NCI-H1105 treated with DMSO at 0.1 percent for 48 hours (cell line): ENCODE measurements at places on chromosomes 1 and 21.
A peak's percentile ranks its signal among the peaks of the same experiment; 100 is the strongest.

GRCh38 chr1:15945011-15945831 is 30.7 kb downstream of the ZBTB17 start:
- no peak for DNase-seq

DNA sequence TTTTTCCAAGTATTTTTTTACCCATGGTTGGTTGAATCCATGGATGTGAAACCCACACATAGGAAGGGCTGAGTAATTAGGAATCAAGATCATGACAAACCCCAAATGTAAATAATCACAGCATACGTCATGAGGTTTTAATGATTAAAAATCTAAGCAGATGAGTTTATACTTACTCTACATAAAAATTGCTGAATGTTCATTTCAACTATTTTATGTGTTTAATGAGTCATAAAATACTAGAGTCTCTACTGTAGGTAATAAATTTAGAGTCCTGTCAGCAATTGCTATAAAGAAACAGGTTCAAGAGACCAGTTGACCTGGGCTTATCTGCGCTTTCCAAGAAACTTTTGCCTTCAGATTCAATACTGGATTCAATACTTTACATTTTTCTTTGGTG is 18.2 kb downstream of the CTH start:
- DNase-seq: no peak

DNA sequence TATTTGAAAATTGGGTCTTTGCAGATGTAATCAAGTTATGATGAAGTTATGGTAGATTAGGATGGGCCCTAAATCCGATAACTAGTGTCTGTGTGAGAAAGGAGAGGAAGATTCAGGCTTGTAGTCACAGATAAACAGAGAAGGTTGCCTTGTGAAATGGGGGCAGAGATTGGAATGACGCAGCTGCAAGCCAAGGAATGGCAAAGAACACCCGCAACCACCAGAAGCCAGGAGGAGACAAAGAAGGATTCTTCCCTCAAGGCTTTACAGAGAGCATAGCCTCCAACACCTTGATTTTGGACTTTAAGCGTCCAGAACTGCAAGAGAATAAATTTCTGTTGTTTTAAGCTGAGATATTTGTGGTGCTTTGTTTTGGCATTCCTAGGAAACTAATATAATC is 35.4 kb upstream of the COL24A1 start:
- no peak for DNase-seq

DNA sequence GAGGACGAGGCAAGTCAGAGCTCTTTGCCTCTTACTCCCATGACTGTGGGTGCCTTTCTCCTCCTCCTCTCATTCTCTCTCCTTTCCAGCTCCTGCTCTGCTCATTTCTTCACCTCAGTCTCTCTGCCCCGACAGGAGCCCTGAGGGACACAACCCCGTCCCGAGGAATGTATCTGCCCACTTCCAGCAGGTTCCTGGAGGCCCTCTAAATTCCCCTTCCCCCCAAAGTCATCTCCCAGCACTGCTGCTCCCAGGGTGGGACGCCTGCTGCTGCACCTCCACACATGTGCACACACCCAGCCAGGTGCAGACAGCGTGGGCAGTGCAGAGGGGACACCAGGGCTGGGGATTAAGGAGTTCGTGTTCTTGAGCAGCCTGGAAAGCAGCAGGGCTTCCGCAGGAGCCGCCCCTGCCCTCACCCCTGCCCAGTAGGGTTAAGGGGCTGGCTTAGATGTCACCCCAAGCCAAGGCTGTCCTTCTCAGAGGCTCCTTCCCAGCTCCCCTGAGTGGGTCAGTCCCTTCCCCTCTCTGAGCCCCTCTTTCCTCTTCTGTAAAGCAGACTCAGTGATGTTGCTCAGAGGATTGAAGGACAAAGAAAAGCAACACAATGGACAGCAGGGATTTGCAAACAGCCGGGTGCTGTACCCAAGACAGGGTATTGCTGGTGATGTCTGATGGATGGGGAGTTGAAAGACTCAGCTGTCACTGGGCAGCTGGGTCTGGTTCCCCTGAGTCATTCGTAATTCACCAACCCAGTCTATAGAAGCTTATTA is 346.0 kb downstream of the MATN1 start:
- DNase-seq: no peak

GRCh38 chr1:15974855-15975254 is 1.0 kb downstream of the ZBTB17 start:
- DNase-seq: no peak

- no peak for DNase-seq
These were observed 71.6 kb upstream of the C1orf21 start for GRCh38 chr1:184315254-184315653.

GRCh38 chr1:56553046-56553445 is 26.3 kb downstream of the PLPP3 start:
- DNase-seq: no peak

DNA sequence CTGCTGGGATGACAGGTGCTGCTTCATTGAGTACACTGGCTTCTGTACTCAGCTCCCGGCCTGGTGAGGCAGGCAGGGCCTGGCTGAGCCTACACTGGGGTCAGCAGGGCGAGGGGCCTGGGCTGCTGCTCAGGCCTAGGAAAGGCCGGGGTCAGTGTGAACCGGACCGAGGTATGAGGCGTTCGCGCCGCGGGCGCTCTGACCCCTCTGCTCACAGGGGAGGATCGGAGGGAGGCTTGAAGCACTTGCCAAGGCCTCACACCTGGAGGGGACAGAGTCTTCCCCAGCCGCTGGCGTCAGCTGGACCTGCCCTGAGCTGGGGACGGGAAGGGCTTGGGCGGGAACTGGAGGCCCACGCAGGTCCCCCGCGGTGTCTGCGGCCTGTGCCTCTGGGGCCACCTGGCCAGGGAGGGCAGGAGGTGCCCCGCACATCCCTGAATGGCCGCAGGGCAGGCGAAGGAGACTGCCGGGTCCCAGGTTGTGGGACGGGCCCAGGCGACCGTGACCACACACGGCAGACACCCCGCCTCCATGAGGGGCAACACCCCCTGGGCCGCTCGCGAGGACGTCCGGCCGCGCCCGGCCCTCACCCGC is 466 bp downstream of the PEX10 start:
- no peak for DNase-seq

DNA sequence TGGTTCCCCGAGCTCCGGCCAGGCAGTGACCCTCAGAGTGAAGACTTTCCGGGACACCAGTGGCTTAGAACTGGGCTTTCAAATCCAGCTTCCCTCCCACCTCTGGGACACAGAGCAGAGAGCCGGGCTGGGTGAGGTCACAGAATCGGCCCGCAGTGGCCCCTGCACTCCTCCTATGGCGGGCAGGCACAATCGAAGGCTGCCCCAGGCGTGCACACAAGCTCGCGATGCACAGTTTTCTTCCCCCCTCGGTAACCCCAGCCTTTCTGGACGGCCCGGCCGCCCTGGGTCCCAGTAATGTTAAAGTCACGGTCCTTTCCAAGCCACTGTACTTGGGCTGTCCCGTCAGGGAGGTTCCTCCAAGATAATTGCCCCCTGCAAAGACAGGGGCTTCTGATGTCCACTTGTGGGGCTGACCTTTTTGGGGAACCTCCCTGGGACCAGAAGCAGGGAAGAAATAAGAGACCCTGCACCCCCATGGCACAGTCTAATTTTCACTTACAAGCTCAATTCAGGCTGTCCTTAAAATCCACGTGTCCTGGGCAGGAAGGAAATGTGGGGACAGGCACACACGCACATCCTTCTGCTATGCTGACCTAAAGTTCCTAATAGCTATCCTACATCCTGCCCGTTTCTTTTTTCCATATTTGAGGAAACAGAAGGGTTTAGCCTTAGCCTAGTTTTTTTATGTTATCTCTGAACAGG is 13.7 kb downstream of the TFF3 start:
- no peak for DNase-seq

- peak; percentile 46 for DNase-seq
These were observed 18.5 kb downstream of the LRRC41 start for GRCh38 chr1:46284597-46285564.

- DNase-seq: no peak
These were observed 186.0 kb downstream of the DYRK1A start for GRCh38 chr21:37552496-37553029.

- DNase-seq: no peak
These were observed 32.1 kb upstream of the OPRD1 start for GRCh38 chr1:28779751-28780408.

- DNase-seq: peak; percentile 11
These were observed 708 bp downstream of the PRDM2 start for GRCh38 chr1:13700521-13701270.

- no peak for DNase-seq
These were observed 46.7 kb downstream of the WARS2 start for GRCh38 chr1:119093721-119094120.

GRCh38 chr1:206702260-206702659 is 17.6 kb downstream of the MAPKAPK2 start:
- DNase-seq: no peak

- peak; percentile 77 for DNase-seq
These were observed 193.6 kb downstream of the RPS6KC1 start for GRCh38 chr1:213244664-213245091.

- DNase-seq: no peak
These were observed 190.6 kb downstream of the FMN2 start for GRCh38 chr1:240282061-240282830.

DNA sequence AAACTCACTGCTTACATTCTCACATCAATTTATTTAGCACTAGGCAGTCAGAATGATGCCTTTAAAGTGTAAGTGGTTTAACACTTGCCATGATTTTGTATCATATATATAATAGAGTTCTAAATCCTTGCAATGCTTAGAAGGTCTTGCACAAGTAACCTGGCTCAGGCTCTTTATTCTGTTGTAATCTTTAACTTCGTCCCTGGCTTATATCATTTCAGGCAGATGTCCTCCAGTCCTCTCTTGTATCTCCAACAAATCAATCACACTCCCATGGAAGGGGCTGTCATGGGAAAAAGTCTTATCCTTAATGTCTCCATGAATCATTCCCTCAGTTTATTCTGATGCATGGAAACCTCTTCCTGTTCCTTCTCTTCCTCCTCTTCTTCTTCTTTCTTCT is 841.6 kb upstream of the B3GALT2 start:
- no peak for DNase-seq

DNA sequence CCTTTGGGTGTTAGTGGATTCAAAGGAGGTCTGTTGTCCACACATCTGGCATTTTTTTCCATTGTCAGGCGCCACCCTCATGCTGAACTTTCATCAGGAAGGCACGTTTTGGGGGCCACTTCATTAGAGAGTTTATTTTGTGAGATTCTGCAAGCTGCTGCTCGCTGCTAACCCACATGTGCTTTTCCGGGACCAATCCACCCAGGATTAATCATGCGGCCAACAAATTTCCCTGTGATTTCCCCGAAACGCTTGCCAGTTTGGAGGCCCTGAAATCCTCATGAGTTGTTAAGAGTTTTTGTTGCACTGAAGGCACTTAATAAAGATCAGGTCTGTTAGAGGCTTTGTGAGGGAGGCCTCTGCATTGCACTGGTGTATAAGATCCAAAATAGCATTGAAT is 2.4 kb downstream of the PDPN start:
- no peak for DNase-seq

DNA sequence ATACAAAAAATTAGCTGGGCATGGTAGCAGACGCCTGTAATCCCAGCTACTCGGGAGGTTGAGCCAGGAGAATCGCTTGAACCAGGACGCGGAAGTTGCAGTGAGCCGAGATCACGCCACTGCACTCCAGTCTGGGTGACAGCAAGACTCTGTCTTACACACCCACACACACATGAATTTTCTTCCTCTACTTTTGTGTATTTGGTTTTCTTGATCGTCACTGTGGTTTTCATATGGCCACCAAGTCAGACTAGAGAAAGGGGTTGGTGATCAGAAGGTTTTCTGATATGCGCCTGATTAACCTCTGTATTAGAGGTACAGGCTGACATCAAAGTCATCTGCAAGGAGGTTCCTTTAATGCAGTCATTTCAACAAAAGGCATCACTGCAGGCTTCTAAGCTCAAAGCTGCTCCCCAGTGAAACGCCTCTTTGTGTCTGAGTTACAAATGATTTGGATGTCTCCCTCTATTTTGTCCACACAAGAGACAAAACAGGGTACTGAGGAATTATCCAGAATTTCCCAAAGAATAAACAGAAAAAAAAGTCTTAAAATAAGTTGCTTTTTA is 11.1 kb downstream of the SH2D1B start:
- no peak for DNase-seq

DNA sequence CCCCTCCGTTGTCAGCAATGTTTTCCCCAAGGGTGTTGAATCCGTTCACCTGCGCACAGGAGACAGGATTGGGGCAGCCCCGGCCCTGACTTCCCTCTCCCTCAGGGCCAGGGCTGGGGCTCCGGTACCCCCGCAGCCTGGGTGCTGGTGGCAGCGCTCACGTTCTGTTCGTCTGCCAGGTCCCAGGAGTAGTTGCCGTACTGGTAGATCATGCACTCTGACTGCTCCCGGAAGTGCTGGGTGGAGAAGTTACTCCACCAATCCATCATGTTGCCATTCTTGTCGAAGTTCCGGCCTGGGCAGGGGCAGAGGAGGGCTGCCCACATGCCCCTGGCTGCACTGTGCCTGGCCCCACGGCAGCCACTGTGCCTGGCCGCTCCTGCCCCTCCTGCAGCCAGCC is 6.1 kb downstream of the PRXL2B start:
- no peak for DNase-seq

GRCh38 chr1:39047374-39048229 is 21.5 kb downstream of the NDUFS5 start:
- DNase-seq: no peak

DNA sequence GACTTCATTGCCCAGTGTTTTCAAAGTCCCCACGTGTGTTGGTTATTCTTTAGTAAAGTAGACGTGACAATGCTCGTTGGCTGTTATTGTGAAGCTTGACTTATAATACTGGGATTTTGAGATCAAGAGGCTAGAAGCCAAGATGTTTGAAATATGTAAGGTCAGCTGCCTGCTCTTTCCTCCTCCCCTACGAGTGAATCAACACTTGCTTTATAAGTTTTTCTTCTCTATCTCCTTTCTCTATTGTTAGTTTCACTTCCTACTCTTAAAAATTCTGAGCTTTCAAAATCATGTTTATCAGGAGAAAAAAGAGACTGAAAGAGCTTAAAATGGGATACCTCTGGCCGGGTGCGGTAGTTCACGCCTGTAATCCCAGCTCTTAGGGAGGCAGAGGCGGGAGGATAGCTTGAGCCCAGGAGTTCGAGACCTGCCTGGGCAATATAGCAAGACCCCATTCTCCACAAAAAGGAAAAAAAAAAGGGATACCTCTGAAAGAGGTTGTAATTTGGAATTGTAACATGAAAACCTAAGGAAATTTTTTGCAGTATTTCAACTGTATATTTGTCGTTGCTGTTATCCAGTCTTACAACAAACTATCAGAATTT is 72.0 kb downstream of the EPB41 start:
- no peak for DNase-seq

- DNase-seq: peak; percentile 21
These were observed 1044.4 kb downstream of the PLA2G4A start for GRCh38 chr1:187873126-187873525.

- DNase-seq: no peak
These were observed 9.5 kb downstream of the ACTL8 start for GRCh38 chr1:17764591-17764990.

GRCh38 chr1:210377731-210378333 is 49.1 kb downstream of the HHAT start:
- DNase-seq: peak; percentile 23

GRCh38 chr1:217149791-217150190 is 426.6 kb upstream of the ESRRG start:
- no peak for DNase-seq

GRCh38 chr1:98821379-98821778 is 159.9 kb downstream of the SNX7 start:
- no peak for DNase-seq
